ENCODE measurements at places on chromosomes 2 and 18. TPM values are rescaled to one million over a fixed set of nuclear protein-coding genes. Genes with fewer than 3 reads are reported as not detected.

DNA sequence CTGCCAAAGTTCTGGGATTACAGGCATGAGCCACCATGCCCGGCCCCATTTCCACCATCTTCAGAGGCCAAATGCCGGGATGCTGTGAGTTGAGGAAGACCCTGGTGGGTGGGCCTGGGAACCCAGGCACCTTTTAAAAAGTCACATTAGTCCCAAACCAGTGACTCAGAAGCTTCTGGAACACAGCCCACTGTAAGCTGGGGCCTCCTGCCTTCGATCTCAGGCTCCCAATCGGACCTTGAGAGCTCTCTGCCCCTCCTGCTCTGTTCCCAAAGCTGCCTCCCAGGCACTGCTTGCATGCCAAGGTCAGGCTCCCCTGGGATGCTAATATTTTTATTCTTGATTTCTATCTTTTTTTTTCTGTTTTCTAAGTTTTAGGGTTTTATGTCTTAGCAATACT, 4.2 kb downstream of the ADCY3 start:
- no peak overlapping the region for H3K4me3 ChIP-seq
- no peak overlapping the region for H3K27ac ChIP-seq
- H3K4me1 ChIP-seq, result peaks cover 31% of the 10 kb centered on the region

DNA sequence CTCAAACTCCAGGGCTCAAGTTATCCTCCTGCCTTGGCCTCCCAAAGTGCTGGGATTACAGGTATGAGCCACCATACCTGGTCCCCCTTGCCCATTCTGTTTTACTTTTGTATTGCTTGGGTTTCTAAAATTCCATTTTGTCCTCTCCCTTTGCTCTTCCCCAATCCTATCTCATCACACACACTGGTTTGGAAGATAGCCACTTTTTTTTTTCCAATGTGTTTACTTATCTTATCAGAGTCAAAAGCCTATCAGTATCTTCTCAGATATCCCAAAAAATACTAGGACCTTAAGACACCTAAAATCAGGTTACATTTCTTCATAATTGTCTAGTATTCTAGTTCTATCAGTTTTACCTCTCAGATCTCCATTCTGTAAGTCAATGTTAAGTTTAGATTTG, 56.1 kb downstream of the MSH2 start:
- no peak overlapping the region for H3K4me3 ChIP-seq
- peaks cover 5% of the 10 kb centered on the region for H3K36me3 ChIP-seq
- DNase-seq, result no peak
- no peaks in the 10 kb centered on the region for H3K27me3 ChIP-seq
- H3K4me1 ChIP-seq, result no peaks in the 10 kb centered on the region

GRCh38 chr2:126145752-126146151, 510.2 kb upstream of the GYPC start:
- no peak overlapping the region for H3K27ac ChIP-seq
- H3K36me3 ChIP-seq, result no peaks in the 10 kb centered on the region
- DNase-seq, result no peak

DNA sequence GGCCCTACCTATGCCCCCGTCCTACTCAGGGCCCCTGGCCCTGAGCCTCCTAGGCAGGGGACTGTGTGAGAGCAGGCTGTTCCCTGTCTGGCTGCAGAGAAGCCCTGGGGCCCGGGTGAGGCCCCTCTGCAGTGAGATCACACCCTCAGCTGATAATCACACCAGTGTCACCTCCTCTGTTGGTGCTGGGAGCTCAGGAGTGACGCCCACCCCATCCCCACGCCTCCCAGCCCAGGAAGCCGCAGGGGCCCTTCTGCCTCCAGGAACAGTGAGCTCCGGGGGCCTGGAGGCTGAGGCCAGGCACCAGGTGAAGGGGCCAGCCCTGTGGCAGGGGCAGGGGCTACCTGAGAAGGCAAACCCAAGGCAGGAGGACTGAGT, 20.0 kb downstream of the KCNIP3 start:
- H3K27ac ChIP-seq, result no peak overlapping the region
- H3K4me1 ChIP-seq, result no peaks in the 10 kb centered on the region
- H3K36me3 ChIP-seq, result no peaks in the 10 kb centered on the region

DNA sequence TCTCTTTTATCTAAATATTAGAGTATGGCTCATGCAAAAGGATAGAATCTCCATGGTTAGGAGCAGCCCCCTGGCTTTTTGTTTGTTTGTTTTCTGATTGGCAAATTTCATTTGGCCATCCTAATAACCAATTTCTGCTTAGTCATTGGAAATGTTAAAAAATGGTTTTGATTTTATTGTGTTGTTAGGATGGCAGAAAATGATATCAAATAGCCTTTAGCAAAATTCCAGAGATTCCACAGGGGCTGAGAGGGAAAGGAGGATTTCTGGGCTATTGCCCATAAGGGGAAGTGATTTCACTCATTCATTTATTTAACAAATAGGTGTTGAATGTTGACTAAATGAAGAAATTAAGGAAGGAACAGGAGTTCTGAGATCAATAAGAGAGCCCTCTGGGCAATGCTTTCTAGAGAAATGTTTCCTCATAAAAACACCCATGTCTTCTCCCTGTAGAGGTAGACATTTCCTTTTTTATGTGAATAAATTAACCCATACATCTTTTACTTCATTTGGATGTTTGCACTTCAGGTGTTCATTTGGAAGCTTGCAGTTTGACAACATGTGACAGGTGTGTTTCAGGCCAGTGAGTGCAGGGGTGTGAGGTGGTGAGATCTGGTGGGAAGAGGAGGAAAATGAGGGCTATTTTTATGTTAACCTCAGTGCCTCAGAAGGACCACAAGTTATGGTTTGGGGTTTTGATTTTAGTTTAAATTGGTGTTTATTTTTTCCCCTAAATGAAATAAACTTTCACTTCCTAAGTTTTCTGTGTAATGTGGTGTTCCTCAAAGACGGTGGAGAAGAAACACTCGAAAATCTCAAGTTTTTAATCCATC, 61.7 kb upstream of the EPC2 start:
- no peak overlapping the region for H3K4me3 ChIP-seq
- no peaks in the 10 kb centered on the region for H3K4me1 ChIP-seq
- DNase-seq, result no peak
- no peak overlapping the region for H3K27ac ChIP-seq

Gene FIGN
- not detected for total RNA-seq

Gene PIEZO2
- total RNA-seq, result not detected

Gene TRPM8
- total RNA-seq, result not detected

DNA sequence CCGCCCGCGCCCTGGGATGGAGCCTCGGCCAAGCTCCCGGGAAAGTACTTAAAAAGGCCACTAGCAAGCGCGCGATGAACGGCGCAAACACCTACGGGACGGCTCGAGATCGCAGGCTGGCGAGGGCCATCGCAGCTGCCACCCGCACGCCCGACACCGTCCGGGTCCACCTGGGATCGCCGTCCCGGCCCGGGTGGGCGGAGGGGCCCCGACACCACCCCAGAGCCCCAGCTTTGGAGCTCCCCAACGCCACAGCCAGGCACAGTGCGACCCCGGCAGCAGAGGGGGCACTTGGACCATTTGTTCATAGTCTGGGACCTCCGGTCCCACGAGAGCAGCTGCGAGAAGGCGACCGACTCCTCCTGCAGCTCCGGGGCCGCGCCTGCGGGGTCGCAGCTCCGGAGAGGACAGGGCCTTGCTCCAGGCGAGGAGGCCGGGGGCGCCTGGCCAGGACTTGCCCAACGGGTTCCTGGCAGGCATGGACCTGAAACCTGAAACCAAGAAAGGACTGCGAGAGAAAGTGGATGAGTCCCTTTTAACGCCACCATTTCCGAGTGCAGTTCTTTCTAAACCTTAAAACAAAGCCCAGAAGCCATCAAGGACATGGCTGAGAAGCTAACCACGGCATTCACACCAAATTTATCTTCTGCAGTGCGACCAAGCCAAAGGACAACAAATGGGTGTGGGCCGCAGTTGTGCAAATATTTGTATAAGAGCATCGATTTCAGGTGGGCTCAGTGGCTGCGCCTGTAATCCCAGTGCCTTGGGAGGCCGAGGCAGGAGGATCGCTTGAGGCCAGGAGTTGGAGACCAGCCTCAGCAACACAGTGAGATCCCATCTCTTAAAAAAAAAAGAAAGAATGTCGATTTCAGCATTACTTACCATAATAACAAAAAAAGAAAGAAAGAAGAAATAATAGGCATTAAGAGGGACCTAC, 54.0 kb upstream of the IMP4 start:
- no peak for DNase-seq
- H3K4me1 ChIP-seq, result no peaks in the 10 kb centered on the region
- no peaks in the 10 kb centered on the region for H3K36me3 ChIP-seq
- no peaks in the 10 kb centered on the region for H3K27me3 ChIP-seq
- H3K4me3 ChIP-seq, result no peak overlapping the region

DNA sequence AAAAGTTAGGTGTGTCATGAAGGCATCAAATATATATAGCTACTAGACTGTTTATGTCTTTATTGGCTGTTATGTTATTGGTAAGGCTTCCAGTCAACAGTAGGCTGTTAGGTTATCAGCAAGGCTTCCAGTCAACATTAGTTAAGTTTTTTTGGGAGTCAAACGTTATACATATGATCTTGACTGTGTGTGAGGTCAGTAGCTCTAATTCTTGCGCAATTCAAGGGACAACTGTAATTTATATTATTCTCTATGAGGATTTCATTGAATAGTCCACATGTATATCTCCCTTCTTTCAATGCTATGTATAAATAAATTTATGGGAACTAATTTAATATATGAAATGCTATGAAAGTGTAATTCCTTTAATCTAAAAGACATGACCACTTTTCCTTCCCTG, 757.5 kb upstream of the TMEFF2 start:
- H3K4me1 ChIP-seq, result no peaks in the 10 kb centered on the region
- no peaks in the 10 kb centered on the region for H3K27me3 ChIP-seq
- no peaks in the 10 kb centered on the region for H3K36me3 ChIP-seq
- DNase-seq, result no peak
- no peak overlapping the region for H3K4me3 ChIP-seq
